ENCODE measurements at places on chromosomes 4 and X.
A peak's percentile ranks its signal among the peaks of the same experiment; 100 is the strongest.

- no peak for DNase-seq
These were observed 52.4 kb upstream of the TSPAN5 start for GRCh38 chr4:98710831-98711230.

DNA sequence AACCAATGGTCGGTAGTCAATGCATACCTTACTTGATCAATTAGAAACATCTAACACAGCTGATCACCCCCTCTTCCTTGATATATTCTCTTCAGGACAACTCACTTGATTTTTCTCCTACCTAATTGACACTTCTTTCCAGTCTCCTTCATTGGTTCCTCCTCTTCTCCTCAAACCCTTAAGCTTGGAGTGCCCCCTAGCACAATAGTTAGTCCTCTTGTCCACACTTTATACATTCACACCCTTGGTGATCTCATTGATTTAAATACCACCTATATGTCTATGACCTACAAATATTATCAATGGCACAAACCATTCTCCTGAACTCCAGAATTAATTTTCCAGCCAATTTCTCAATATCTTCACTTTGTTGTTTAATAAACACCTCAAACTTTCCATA, 724.0 kb downstream of the ADGRL3 start:
- no peak for DNase-seq

- DNase-seq, result no peak
These were observed 8.0 kb downstream of the LGI2 start for GRCh38 chr4:25022766-25023165.

DNA sequence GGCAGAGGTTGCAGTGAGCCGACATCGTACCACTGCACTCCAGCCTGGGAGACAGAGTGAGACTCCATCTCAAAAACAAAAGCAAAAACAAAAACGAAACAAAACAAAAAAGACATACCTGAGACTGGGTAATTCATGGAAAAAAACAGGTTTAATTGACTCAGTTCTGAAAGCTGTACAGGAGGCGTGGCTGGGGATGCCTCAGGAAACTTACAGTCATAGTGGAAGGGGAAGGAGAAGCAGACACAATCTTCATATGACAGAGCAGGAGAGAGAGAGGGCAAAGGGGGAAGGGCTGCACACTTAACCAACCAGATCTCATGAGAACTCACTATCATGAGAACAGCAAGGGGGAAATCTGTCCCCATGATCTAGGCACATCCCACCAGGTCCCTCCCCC, 229.5 kb downstream of the STK32B start:
- DNase-seq, result no peak

DNA sequence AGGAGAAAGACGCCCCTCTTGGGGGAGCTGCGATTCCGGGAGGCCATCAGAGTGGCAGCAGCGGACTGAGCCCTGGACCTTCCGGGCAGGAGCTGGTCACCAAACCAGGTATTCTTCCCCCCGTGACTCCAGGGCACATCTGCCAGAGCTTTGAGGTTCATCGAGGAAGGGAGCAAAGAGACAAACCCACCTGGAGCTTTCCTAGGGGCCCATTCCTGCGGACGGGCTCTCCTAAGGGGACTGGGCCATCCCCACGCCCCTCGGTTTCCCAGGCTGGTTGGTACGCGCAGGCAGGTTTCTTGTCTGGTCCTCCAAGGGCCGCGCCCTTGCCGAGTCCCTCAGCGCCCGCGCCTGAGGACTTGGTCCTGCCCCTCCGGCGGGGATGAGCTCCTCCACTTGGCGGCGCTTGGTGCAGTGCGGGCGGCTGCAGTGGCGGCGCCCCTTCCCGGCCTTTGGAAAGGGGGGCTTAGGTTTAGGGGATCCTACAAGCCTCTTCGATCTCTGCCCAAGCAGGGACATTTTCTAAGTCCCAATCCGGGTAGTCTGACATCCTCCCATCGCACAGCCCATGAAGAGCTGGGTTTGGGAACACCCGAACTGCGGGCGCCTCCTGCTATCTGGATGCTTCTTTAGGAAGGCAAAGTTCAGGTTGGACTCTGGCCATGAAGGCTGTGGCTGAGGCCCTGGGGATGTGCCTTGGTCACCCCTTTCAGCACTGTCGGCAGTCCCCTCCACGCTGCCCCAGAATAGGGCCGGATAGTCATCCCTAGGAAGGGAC, 538 bp downstream of the STBD1 start:
- no peak for DNase-seq

- no peak for DNase-seq
These were observed 163.3 kb upstream of the MAMLD1 start for GRCh38 chrX:150199803-150200202.

GRCh38 chr4:146436423-146437162, 85.1 kb downstream of the SLC10A7 start:
- no peak for DNase-seq

GRCh38 chr4:57037982-57038604, 59.4 kb downstream of the POLR2B start:
- no peak for DNase-seq

- DNase-seq, result no peak
These were observed 582.4 kb downstream of the FAM133A start for GRCh38 chrX:94256396-94256795.

DNA sequence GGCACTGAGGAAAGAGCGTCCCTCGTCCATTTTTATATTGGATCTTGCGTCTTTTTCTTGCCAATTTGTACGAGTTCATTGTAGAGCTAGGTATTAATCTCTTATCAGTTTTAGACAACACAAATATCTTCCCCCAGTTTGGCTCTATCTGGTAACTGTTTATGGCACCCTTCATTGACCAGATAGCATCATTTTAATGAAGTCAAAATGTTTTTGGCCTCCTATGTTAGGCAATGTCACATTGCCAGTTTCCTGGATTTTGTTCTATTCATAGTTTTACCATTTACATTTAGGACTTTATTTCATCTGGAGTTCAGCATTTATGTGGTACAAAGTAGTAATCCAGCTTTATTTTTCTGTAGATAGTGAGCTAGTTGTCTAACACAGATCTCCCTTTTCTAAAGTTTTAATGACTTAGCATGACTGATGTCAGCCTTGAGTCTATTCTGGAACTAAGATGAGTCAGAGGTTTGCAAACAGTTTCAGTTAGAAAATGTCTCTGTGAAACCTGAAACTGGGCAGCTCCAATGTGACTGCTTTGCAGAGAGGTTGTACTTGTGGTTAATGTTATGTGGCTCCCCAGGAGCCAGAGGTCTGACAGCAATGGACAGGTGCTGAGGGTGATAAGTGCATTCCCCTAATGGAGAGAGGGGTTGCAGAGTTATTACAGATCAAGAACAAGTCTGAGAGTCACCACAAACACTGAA, 5.3 kb upstream of the STBD1 start:
- DNase-seq, result peak; percentile 69

DNA sequence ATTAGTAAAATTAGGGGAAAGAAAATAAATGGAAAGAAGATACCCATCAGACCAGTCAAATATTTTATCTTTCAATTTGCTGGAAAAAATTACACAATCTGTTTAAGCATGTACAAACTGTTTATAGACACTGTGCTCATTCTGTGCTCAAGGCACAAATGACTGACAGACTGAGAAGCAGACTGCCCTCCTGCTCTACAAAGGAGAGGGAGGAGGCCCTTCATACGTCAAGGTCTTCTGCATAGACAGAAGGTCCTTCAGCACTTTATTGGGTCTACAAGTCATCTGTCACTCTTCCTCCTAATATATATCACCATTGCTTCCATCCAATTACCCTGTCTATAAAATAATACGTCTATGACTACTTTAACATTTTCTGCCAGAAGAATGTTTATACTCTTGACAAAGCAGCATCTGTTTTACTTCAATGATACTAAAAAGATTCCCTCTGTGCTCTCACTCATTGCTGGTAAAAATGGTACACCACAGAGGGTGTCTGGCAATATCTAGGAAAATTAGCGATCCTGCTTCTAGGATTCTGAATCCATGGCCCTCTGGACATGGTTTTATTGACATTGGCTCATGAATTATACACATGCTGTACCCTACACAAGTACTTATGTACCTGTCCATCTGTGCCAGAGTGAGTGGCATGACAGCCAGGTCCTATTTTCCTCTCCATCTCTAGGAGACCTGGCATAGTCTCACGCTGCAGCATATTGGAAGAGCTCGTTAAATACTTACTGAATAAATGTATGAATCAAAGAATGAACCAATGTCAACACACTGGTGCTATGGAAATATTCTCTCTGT, 11.3 kb downstream of the SLC10A6 start:
- no peak for DNase-seq

GRCh38 chr4:28167411-28167810, 1306.8 kb downstream of the STIM2 start:
- DNase-seq, result no peak

- DNase-seq, result no peak
These were observed 171.1 kb downstream of the PDGFRA start for GRCh38 chr4:54400188-54400587.

GRCh38 chr4:188818300-188818699, 679.1 kb downstream of the TRIML1 start:
- no peak for DNase-seq

GRCh38 chr4:130563185-130563888, 1467.4 kb downstream of the C4orf33 start:
- no peak for DNase-seq

- DNase-seq, result no peak
These were observed 101.4 kb downstream of the ARHGAP10 start for GRCh38 chr4:147833254-147833653.

DNA sequence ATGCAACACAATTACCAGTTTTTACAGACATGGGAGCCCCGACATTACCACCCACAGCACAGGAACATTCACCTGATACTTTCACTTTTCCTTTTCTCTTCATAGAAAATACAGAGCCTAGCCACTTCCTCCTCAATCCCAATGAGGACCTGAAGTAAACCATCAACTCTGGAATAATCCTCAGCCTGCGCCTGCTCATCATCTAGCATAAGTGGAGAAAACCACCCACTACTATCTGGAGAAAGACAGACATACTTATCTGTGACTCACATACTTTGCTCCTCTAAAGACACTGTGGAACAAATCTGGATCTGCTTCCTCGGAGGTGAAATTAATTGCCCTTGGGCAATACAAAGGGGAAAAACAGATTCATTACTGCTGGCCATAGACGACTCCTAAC, 47.8 kb downstream of the ZCCHC13 start:
- DNase-seq, result no peak

DNA sequence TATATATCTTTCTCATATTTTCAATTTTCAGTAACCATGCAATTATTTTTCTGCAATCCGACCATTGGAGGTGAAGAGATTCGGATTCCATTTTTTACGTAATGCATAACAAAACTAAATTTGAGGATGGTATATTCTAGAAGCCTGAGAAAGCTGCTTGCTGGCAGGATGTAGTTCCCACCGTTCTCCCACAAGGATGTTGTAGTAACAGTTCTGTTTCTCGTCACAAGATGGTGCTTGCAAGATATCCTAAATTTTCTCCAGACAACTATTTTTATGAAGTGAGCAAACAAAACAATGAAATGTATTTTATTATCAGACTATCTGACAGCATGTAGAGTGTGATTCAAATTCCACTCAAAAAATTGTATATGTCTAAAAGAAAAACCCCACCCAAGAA, 10.7 kb downstream of the PWWP3B start:
- DNase-seq, result no peak

DNA sequence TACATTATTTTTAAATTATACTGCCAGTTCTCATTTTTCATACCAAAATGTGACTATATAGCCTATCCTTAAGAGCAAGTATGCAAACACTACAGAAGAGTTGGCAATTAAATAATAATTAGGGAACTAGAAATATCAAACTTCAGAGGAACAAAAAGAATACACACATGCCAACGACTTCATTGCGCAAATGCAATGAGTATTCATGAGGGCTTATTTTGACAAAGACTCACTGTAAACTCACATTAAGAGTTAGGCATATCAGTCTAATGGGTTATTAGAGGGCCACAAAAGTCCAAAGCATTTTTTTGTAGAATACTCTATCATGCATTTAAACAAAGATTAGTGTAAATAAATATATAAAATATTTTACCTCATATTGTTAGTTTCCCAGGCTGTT, 31.6 kb downstream of the SLC10A7 start:
- no peak for DNase-seq

Data from stimulated activated naive CD8-positive, alpha-beta T cell treated with anti-CD3 and anti-CD28 coated beads, Interleukin-15, amount 100 ng/mL, for 72 hours (primary cell).